Left ventricle myocardium inferior (tissue), 1 donor: ENCODE measurements at places on chromosomes 1 and 21.

- DNase-seq = no peak
Observed at GRCh38 chr21:46011267-46011967, 29.8 kb downstream of the COL6A1 start.

DNA sequence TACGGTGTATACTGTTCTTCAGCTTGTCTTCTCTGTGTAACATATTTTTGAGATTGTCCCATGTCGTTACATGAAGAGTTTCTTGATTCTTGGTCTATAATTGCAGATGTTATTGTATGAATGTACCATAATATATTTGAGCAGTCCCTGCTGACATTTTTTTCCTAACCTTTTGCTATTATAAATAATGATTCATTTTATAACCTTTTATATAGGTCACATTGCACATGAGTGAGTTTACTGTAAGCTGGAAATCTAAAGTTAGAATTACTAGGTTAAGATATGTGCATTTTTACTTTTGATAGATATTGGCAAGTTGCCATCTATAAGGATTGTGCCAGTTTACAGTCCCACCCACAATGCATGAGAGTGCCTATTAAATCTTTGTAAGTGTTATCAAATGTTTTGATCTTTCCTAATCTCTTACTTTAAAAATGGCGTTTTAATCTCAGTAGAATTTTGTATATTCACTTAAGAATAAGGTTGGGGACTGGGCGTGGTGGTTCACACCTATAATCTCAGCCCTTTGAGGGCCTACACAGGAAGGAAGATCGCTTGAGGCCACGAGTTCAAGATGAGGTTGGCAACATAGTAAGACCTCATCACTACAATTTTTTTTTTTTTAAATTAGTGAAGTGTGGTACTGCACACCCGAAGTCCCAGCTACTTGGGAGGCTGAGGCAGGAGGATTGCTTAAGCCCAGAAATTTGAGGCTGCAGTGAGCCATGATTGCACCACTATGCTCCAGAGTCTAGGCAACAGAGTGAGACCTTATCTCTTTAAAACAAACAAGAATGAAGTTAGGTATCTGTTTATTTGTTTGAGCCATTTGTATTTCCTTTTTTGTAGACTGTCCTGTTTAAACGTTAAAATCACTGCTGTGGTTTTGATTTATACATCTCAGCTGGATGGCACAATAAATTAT lies 36.5 kb downstream of the ZMYM1 start:
- no peak for DNase-seq

DNA sequence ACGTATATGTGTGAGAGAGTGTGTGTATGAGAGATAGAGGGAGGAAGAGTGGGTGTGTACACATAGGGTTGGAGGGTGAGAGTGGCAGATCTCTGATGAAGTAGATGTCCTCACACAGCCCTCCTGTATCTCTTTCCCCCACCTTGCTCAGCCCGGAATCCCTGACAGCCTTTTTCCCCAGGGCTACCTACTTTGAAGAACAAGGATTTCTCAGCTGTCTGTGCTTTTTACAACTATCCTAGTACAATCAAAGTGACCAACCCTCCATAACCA lies 29.1 kb upstream of the CADM3 start:
- no peak for DNase-seq

GRCh38 chr1:15029036-15029435 lies 124.5 kb upstream of the TMEM51 start:
- DNase-seq = no peak

GRCh38 chr1:66397192-66397591 lies 136.8 kb upstream of the SGIP1 start:
- DNase-seq = no peak

DNA sequence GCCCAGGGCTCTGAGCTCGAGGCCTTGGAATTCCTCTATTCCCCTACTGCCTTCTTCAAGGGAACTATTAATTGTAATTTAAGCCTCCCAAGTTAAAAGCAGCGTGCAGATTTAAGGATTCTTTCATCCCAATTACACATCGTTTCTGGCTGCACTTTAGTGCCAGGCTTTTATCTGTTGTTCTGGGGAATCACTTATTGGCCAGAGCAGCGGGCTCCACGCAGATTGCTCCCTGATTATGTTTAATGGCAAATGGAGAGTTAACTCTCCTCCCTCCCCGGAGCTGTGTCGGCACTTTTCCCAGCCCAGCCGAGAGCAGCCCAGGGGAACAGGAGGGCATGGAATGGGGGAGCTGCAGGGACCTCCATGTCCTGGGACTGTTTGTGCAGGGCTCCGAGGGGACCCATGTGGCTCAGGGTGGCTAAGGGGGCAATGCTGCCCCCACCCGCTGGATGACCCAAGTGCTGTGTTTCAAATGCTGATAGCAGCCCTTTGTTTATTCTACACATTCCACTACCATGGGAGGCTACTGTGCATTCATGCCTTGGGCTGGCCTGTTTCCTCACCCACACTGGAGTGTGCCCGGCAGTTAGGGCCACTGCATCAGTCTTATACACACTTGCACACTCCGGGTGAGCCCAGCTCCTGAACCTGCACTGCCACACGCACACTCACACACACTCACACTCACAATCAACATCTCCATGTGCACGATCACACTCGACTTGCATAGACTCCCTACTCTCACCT lies 93.3 kb upstream of the POU3F1 start:
- no peak for DNase-seq

DNA sequence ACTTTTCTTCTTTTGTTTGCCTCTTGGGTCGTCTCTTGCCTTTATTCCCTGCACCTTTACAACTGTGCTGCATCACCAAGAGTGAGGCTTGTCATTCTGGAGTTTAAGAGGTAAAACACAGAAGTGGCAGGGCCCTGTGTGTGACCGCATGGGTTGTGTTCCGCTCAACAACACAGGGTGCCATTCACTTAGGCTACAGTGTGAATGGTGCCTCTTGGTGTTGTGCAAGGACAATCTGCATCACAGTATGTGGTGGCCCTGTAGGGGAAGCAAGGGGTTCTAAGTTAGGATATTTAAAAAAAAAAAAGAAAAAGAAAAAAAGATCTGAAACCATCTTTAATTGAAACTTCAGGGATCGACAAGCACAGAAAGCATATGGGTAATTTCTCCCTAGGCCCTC lies 38.2 kb downstream of the BRINP2 start:
- no peak for DNase-seq

- DNase-seq = no peak
Observed at GRCh38 chr1:235391874-235392273, 24.6 kb downstream of the TBCE start.
